Activated CD4-positive, alpha-beta T cell treated with anti-CD3 and anti-CD28 coated beads for 48 hours (primary cell): ENCODE measurements at places on chromosomes 3 and 15.

DNA sequence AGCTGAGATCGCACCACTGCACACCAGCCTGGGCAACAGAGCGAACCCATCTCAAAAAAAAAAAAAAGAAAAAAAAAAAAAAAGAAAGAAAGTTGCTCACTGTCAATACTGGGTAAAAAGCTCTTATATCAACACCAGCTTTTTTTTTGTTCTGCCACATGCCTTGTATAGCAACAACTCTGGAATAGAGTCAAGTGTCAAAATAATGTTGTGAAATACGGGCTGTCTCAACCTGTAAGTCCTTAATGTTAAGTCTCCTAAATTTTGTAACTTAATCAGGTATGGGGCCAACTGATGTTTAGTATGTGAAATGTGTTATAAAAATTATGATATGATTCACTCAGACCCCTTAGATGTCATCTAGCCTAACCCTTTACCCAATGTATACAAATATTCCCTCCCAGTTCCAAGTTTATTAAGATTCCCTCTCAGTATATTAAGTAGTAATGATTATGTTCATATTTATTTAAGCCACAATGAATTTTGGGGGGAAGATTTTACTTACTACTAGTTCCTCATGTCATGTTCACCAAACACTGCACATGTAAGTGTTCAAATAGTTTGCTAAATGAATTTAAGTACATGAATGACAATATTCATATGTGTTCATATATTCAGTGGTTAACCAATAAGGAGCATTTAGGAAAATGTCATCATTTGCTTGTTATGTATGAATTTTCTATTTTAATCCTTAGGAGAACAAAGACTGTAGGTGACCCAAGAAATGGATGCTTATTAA lies 52.2 kb downstream of the GPR160 start:
- DNase-seq = no peak

DNA sequence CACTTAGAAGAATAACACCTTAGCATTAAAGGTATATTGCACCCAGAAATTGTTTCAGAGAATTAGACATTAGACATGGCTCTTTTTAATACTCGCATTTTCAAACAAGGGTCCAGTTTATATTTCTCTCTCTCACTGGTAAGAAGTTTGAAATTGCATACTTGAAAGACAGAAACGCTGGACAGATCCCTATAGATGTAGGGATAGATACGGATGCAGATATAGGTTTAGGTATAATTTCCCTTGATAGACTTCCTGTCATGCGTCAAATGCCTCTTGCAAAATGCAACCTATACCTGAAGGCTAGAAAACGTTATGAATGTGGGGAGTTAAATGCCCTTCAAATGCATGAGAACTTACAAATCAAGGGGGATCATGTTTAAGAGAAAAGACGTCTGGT lies 99.4 kb upstream of the BCL6 start:
- no peak for DNase-seq

GRCh38 chr3:132029182-132029902 lies 5.5 kb downstream of the CPNE4 start:
- peak; percentile 81 for DNase-seq

DNA sequence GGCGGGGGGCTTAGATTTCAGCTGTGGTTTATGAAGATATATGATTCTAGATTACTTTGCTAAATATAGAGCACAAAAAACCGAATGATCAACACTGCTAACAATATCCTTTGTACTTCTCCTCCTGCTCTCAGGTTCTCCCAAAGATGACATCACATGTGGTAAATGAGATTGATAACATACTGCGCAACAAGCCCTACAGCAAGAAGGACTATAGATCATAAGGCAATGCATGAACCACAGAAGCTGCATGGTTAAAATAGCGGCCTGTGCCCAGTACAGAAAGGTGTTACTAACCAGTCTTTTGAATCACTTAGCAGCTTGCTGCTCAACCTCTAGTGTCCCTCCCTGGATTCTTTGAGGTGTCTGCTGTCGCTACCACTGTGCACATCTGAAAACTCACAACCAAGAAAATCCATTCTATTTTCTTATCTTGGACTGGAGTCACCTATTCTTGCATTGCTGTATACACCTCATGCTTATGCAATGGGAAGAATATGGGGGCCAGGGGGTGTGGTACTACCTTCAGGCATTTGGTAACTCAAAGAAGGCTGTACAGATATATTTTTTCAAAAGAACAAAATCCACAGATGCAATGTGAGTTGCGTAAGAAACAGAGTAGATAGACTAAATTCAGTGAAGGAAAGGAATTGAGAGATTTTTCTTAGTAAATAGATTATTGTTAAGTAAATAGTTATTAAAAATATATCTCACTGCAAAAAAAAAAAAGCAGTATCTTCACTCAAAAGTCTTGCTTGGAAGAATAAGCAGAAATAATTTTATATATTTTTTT lies 18.2 kb downstream of the SSR3 start:
- DNase-seq = no peak

DNA sequence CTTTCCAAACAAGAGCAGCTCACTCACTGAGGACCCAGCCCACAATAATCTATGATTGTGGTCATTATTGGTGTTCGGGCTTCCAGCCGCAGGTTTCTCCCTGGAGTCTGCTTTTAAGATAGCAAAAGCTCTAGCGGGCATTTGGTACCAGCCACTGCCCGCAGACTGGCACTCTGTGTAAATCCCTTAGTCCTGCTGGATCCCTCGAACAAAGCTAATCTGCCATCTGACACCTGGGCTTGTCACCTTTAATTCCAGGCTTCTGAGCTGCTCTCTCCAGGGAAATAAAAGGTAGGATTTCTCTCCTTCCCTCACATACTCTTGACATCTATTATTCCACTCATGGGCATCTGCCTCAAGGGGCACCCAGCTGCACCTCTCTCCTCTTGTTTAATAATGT lies 158.7 kb downstream of the PDCD6IP start:
- no peak for DNase-seq

- DNase-seq = no peak
Observed at GRCh38 chr3:160154033-160154432, 71.2 kb upstream of the C3orf80 start.

GRCh38 chr15:31472636-31473384 lies 146.2 kb downstream of the KLF13 start:
- DNase-seq = peak; percentile 55

DNA sequence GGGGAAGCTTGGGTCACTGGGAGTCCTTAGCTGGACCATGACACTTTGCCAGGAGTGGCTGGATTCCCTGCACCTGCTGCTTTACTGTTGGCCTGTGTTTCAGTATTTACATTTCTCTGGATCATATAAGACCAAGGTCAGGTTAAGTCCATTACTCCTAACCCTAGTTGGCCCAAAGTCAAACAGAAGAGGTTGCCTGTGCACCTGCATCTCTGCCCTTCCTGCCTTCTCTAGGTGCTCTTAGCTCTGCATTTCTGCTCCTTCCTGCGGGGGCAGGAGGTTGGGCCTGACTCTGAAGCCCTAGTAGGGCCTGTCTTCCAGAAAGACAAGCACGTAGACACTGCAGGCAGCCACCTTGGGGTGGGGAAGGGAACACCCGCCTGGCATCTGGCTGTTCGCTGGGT lies 124.3 kb downstream of the RPLP1 start:
- DNase-seq = peak; percentile 16

DNA sequence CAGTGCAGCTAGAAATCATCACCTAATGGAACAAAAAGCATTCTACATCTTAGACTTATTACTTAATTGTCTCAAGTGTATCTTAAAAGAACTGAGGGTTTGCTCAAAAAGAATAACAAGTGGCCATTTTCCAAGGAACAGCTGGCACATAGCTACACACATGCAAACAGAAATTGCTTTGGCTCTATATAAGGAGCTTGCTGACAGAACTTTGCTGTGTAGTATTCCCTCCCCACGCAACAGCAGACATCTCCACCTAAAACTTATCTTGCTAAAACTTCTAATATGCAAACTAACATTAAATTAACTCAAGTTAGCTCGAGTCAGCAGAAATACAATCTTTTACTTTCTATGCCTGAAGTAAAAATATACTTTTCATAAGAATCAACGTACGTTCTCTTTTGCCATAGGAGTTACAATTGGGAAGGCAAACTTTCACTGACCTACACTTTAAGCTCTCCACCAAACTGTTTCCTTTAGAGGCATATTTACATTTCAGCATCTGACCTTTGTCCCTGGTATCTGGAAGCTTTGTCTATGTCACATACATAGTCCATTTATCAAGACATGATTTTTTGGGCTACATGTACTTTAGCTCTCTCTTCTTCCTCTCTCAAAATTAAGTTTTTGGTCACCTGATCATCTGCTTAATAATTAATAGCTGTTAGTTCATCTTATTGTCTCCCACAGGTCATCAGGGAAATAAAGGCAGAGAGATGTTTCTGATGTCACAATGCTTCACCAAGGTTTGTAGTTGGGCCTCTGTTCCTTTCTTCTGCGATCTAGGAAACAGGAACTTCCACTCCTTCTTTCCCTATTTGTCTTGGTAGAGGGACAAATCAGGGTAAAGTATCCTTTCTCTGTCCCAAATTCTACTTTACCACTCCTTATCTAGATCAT lies 163.4 kb upstream of the AGTR1 start:
- no peak for DNase-seq

DNA sequence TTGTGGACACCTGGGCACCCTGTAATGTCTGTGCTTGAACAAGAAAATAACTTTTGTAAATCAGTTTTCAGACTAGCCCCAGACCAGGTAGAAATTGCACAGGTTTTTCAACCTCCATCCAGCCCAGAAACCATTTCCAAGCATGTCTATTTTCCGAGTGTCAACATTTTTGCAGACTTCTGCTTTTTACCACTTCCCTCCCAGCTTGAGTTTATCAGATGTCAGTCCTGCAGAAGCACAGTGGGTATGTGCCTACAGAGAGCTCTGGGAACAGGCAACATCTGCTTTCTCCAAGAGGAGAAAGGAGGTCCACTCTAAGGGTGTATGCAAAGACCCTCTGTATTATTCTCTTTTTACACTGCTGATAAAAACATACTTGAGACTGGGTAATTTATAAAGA lies 83.9 kb downstream of the LRRK1 start:
- no peak for DNase-seq

GRCh38 chr3:71723452-71724170 lies 1.6 kb downstream of the EIF4E3 start:
- DNase-seq = peak; percentile 68

GRCh38 chr3:189635339-189635738 lies 4.2 kb downstream of the TP63 start:
- no peak for DNase-seq

DNA sequence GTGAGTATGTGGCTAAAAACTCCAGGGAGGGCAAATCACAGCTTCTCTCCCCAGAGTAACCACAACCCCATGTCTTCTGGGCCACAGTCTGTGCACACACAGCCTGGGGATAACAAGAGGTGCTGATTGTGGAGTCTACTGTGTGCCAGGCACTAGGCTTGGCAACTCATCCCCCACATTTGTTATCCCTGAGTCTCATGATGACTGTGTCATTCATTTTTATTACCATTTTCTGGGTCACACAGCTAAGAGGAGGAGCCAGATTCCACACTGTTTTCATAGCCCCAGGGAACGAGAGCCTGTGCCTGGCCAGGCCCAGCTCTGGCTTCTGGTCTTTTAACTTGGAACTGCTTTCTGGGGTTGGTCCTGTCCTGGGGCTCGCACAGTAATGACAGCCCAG lies 34.5 kb downstream of the ESYT3 start:
- DNase-seq = no peak

DNA sequence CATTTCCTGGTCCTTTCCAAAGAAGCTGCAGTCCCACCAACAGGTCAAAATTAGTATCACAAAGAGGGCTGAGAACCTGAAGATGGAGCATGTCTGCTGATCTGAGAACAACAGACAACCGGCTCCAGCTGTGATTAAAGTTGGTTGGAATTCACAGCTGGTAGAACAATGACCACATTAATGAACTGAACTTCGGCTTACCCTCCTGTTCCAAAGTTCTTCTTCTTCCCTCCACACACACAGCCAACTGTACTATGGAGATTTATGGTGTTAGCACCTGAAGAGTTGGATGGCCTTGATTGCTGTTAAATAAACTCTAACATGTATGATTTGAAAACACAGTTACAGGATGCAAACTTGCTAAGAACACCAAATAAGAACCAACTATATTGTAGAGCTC lies 27.4 kb upstream of the ROPN1 start:
- no peak for DNase-seq

GRCh38 chr15:60237446-60237845 lies 160.3 kb downstream of the ANXA2 start:
- DNase-seq = no peak

DNA sequence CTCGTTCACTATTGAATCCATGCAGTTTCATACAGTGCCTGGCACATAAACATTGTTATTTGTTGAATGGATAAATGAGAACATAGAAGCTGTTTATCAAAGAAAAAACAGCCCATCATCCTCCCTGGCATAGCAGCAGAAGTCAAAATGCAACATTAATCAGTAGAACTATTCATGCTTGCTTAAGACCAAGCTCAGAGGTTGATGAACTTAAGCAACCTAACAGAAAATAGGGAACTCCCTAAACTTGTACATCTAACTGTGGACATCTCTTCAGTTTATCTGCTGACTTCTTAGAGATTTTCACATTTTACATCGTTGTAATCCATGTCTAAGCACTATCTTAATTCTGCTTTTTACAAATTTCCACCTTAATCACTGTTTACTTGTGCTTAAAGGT lies 29.2 kb downstream of the SENP8 start:
- DNase-seq = no peak

DNA sequence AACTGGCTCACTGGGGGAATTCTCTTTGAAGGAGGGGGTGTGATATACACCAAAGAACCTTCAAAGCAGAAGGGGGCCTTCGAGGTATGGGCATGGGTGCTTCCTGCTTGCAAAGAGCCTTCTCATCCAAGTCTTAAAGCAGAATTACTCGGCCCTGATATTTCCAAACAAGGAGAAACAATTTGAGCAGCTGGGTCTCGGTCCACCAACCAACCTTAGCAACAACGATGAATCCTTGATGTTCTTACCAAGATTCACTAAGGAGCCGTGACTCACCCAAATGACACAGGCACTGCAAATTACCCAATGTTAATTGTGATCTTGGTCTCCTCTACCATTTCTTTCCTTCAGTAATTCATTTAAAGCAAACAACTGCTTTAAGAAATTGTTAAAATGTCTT lies 7.7 kb downstream of the HOMER2 start:
- no peak for DNase-seq

GRCh38 chr3:178849199-178849910 lies 222.3 kb downstream of the ZMAT3 start:
- no peak for DNase-seq

DNA sequence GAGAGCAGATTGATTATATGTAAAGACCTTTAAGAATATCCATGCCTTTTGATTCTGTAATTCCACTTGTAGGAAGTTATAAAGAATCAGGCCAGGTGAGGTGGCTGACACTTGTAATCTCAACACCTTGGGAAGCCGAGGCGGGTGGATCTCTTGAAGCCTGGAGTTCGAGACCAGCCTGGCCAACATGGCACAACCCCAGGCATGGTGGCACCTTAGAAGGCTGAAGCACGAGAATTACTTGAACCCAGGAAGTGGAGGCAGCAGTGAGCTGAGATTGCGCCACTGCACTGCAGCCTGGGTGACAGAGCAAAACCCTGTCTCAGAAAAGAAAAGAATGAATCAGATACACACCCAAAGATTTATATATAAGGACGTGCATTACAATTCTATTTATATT lies 33.9 kb downstream of the HRH1 start:
- DNase-seq = no peak

- DNase-seq = no peak
Observed at GRCh38 chr3:127531821-127532220, 58.7 kb downstream of the TPRA1 start.

GRCh38 chr3:29348316-29348715 lies 67.4 kb downstream of the RBMS3 start:
- DNase-seq = no peak

- DNase-seq = no peak
Observed at GRCh38 chr3:131324923-131325322, 56.7 kb upstream of the NUDT16 start.
